ENCODE measurements at places on chromosomes 12 and 14.

- DNase-seq = no peak
These were observed 14.6 kb upstream of the GALNT6 start for GRCh38 chr12:51405801-51406207.

- DNase-seq = no peak
These were observed 82.8 kb downstream of the PLEKHG7 start for GRCh38 chr12:92785563-92785950.

DNA sequence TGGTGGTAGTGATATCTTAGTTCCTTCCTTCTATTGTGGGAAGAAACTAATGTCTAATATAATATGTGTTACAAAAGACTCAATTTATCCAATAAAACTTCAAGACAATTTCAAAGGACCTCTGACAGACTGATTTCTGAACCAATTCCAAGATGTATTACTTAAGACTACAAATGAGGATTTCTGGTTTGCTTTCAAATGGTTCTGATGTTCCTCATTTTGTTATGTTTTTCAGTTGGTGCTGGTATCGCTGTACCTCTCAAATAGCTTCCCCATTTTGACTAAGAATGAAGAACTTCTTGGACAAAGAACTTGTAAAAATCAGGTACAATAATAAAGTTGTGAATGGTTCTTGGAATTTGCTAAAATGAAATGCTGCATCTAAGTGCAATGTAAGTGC is 19.4 kb upstream of the MBIP start:
- DNase-seq = no peak

- no peak for DNase-seq
These were observed 126.9 kb upstream of the RAP1B start for GRCh38 chr12:68483592-68484383.

- no peak for DNase-seq
These were observed 187.6 kb downstream of the RMST start for GRCh38 chr12:97650242-97650641.

- no peak for DNase-seq
These were observed 2.9 kb upstream of the CLMN start for GRCh38 chr14:95322651-95323050.

DNA sequence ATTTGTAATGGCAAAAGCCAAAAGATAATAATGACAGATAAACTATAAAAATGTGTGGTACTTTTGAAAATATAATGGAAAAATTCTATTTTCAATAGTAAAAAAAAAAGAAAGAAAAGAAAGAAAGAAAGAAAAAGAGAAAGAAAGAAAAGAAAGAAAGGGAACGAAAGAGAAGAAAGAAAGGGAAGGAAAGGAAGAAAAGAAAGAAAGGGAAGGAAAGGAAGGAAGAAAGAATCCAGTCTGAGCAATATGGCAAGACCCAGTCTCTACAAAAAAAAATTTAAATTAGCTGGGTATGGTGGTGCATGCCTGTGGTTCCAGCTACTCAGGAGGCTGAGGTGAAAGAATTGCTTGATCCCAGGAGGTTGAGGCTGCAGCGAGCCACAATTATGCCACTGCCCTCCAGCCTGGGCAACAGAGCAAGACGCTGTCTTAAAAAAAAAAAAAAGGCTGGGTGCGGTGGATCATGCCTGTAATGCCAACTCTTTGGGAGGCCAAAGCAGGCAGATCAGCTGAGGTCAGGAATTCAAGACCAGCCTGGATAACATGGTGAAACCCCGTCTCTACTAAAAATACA is 38.4 kb downstream of the EAPP start:
- no peak for DNase-seq

DNA sequence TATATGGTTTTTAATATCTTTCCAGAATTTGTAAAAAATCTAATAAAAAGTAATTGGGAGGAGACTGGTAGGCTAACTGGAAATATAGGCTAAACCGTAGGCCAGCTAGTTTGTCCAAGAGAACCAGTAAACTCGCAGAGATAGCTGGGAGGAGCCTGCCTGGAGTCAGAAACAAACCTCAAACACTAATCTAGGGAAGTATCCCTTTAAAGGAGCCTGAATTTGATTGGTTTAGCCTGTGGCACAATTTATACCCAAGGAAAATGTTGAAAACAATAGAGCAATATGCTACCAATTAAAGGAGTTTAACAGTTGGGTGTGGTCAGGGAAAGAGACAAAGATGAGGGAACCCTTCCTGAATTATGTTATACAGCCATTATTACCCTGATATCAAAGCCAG is 109.6 kb downstream of the EML5 start:
- no peak for DNase-seq

- DNase-seq = no peak
These were observed 270.1 kb downstream of the ADGRD1 start for GRCh38 chr12:131223791-131224225.
